ENCODE measurements at places on chromosomes 6 and 20. TPM values are rescaled to one million over a fixed set of nuclear protein-coding genes. Genes with fewer than 3 reads are reported as not detected.
A peak's percentile ranks its signal among the peaks of the same experiment; 100 is the strongest.

GRCh38 chr6:108752733-108753590 lies 95.3 kb upstream of the ARMC2 start:
- DNase-seq = no peak

DNA sequence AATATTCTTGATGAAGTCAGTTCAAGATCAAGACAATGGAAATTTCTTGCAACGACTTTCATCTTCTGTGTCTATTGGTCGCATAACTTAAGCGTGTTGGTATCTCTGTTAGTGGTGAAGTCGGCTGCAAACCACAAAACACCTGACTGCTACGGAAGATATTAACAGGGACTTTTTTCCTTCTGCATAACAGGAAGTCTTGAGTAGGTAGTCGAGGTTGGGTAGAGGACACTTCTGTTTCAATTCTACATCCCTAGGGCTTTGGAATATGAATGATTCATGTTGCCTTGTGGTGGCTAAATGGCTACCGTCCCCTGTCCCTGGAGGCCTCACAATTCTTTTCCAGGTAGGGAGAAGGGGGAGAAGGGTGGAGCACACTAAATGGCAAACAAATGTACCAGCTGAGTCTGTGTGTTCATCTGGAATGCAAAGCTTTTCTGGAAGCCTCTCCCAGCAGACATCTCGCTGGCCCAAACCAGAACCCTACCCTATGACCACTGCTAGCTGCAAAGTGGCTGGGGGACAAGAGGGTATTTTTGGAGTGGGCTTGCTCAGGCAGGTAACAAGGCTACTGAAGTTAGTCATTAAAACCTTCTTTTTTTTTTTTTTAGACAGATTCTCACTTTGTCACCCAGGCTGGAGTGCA lies 34.6 kb upstream of the NKX2-2 start:
- DNase-seq = no peak

DNA sequence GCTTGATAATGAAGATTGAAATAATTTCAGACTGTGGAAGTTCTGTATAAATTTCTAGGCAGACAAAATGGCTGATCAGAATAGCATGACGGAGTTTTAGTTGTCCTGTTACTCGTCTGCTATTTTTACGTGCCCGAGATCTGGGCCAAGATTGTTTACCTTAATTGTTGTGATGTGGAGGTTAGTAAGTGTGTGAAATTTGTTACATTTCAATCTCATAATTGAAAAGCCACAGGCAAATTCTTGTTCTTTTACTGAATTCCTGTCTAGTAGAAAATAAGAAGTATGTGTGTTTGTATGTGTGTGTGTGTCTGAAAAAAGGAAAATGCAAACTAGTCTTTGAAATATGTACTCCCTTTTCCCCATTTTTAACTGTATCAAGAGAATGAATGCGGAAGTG lies 115.2 kb downstream of the UTRN start:
- DNase-seq = no peak

- DNase-seq = peak; percentile 21
Measured at GRCh38 chr20:34872622-34873224, at the start of gene GGT7. Gene GGT7, minus strand, starts transcription at chr20:34872856. Its CDS starts 41 bp downstream, at chr20:34872815.

- DNase-seq = no peak
Measured at GRCh38 chr6:25655723-25656122, 3.7 kb downstream of the SCGN start.

- DNase-seq = no peak
Measured at GRCh38 chr6:56520218-56520617, 122.5 kb downstream of the DST start.

GRCh38 chr6:111499269-111499793 lies 16.3 kb upstream of the REV3L start:
- no peak for DNase-seq

- no peak for DNase-seq
Measured at GRCh38 chr6:106637717-106638341, 8.5 kb downstream of the QRSL1 start.

- DNase-seq = no peak
Measured at GRCh38 chr6:126054802-126055201, 68.5 kb downstream of the TRMT11 start.

GRCh38 chr6:38016824-38017223 lies 197.3 kb downstream of the ZFAND3 start:
- no peak for DNase-seq

GRCh38 chr6:49979584-49979983 lies 10.2 kb upstream of the DEFB113 start:
- no peak for DNase-seq

DNA sequence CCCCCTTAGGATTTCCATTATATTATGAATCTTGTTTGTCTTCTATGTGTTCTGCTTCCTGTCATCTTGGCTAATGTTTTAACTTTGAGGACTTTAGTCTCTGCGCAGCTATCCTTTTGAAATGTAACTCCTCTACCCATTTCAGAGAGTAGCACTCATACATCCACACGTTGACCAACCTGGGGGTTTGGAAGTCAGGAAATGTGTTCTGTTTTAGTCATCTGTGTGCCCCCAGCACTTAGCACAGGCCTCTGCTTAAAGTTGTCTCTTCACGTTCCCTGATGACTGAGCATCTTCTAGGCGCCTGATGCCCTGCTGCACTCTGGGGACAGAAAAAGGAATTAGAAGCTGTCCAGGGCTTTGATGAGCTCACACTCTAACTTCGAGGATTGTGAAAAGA lies 47.9 kb downstream of the HMGN3 start:
- no peak for DNase-seq

- no peak for DNase-seq
Measured at GRCh38 chr6:82035526-82035925, 212.0 kb downstream of the IBTK start.

DNA sequence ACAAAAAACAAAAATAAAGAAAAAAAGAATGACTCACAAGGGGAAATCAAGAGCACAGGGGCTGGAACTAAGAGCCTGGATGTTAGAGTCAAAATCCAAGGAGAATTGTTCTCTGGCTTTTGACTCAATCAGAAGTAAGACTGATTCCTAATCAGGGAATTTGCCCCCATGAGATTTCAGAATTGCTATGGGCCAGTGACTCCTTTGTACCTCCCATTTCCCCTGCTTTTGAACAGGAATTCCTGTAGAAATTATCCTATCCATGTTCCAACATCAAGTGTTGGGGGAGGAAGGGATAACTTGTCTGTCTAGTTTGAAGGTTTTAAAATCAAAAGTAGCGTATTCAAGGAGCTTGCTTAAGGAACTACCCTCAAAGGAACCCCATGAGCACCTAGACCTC lies 396.7 kb downstream of the CDC5L start:
- DNase-seq = no peak

DNA sequence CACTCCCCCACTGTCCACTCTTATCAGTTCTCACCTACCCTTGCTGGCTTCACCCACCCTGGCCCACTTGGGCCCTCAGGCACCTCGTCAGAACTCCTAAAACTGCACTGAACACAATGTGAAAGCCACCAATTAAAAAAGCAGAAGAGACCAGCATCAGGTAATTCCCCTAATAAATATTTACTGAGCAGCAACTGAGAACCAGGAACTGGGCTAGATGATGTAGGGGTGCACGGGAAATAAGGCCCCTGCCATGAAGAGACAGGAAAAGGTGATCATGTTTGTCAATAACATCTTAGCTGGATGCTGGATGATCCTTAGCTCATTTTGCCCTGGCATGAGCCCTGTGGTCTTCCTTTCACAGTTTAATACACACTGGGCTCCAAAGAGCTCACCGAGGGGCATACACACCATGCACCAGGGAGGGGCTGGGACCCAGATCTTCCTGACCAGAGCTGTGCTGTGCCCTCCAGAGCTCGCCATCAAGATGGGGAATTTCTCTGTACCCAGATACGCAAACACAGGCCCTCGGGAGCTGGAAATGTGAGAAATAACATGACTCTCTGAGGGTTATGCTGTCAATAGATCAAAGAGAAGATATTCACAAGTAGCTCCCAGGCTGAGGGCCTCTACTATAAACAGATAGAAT lies 113.6 kb upstream of the SLC22A16 start:
- DNase-seq = no peak

DNA sequence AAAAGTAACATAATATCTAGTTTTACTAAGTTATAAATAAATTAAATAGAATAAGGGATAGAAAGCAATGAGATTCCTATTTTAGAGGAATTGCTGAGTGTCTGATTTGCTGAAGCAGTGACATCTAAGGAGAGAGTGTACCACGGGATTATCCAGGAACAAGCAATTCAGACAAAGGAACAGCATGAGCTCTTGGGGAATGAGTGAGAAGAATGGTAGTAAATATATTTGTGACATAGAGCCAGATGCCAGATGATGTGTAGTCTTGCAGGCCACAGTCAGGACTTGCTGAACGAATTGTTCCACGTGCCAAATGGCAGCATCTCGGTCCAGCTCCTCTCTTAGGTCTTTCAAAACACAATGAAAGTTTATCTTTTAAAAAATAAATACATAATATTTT lies 339.2 kb downstream of the TENT5A start:
- no peak for DNase-seq

- DNase-seq = no peak
Measured at GRCh38 chr6:21098744-21099143, 494.8 kb upstream of the SOX4 start.

- no peak for DNase-seq
Measured at GRCh38 chr6:85436411-85436810, 13.5 kb upstream of the NT5E start.

DNA sequence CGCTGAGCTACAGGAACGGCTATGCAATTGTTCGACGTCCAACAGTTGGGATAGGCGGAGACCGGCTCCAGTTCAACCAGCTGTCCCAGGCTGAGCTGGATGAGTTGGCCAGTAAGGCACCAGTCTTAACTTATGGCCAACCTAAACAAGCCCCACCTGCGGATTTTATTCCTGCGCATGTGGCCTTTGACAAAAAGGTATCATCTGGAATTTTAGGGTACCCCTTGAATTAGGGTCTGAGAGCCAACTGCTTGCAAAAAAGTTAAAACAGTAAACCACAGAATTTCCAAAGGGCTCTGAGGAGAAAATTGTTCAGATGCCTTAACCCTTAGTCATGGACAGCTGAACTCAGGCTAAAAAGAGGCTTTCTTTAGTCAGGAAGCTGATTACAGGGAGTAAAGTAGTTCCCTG lies 3.8 kb downstream of the EFHC1 start:
- DNase-seq = no peak

DNA sequence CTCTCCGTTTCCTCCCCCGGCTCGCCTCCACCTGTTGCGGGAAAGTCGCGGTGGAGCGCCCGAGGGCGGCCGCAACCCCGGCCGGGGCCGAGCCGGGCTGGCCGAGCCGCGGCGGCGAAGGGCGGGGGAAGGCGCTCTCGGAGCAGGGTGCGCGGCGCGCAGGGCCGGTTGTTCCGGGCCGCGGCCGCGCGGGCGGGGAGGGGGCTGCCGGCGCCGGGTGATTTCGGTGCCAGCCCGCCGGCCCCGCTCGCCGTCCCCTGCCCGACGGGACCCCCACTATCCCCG lies 235 bp downstream of the MAP7 start:
- no peak for DNase-seq

DNA sequence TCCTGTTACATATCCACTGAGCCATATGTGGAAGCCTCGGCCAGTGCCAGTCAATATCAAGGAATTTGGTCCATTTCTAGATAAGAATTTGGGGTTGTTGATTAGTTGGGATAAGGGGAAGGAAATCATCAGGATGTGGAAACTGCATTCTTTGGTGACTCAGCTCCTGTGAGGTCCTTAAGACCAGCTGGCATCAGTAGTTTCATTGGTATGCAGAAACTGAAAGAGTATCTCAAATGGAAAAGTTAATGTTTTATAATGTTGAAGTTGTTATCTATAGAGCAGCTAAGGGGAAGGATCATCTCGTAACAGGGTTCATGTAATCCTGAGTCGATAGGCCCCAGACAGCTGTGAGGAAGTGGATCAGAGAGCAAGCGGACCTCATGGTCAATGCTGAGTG lies 87.9 kb upstream of the PRND start:
- DNase-seq = no peak

GRCh38 chr6:63804381-63804956 lies 168.9 kb downstream of the PHF3 start:
- no peak for DNase-seq

DNA sequence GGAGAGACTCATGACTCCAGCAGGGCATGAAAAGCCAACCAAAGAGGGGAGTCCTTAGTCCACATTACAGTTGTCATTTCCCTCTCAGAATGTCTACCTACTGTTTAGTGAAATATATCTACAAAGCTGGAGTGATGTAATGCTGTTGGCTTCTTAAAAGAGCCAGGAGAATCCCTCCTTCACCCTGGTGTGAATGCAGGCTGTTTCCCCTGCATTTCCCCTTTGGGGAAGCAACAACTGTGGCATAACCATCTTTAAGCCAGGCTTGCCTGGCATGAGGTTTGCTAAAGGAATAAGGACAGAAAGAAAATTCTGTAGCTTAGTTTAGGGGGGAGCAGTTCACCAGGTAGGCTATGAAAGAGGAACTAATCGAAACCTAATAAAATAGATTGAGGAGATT lies 129.5 kb downstream of the CRYBG1 start:
- no peak for DNase-seq

GRCh38 chr20:40612247-40612646 lies 76.8 kb downstream of the MAFB start:
- DNase-seq = no peak

GRCh38 chr20:25579081-25579770 lies 6.1 kb downstream of the NINL start:
- no peak for DNase-seq

GRCh38 chr20:58236612-58237317 lies 8.3 kb upstream of the ANKRD60 start:
- DNase-seq = no peak

- DNase-seq = peak; percentile 94
Measured at GRCh38 chr20:53578492-53579222, 15.0 kb downstream of the ZNF217 start.

GRCh38 chr6:137216106-137216505 lies 3.1 kb downstream of the IFNGR1 start:
- no peak for DNase-seq

- no peak for DNase-seq
Measured at GRCh38 chr6:4788482-4788881, 12.3 kb downstream of the CDYL start.

DNA sequence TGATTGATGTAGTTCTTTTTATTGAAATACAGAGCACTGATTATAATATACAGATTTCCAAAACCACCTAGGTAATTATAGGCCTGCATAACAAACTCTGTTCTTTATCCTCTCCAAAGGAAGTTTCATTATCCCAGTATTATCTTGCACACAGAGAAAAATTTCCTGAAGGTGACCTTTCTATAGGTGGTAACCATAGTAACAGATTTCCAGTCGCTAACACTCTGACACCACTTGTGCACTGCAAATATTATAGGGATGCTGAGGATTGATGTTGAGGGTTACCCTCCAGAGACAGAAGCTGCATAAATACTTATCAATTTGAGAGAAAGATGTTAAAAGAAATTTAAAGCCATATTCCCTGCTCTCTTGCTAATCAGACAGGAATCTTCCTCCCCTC lies 274.5 kb upstream of the NRSN1 start:
- no peak for DNase-seq

- no peak for DNase-seq
Measured at GRCh38 chr6:147909640-147910039, 401.1 kb downstream of the SAMD5 start.

MACROD2 gene
- 3.0 TPM for polyA plus RNA-seq

PCSK2 gene
- 8.0 TPM for polyA plus RNA-seq

GABRR1 gene
- polyA plus RNA-seq = 0.11 TPM

DEFB124 gene
- polyA plus RNA-seq = 0.52 TPM

BTN1A1 gene
- polyA plus RNA-seq = not detected

YWHAB gene
- polyA plus RNA-seq = 129 TPM

NEDD9 gene
- polyA plus RNA-seq = 25.7 TPM

KCNG1 gene
- 8.3 TPM for polyA plus RNA-seq

SEC63 gene
- polyA plus RNA-seq = 28.2 TPM

TIAM2 gene
- polyA plus RNA-seq = 12.1 TPM

RTEL1 gene
- polyA plus RNA-seq = 12.3 TPM

NR2E1 gene
- not detected for polyA plus RNA-seq

SMIM28 gene
- polyA plus RNA-seq = not detected

HMGN3 gene
- polyA plus RNA-seq = 93.1 TPM

All from urinary bladder (tissue), 4 donors.